ENCODE measurements at places on chromosomes 7 and 10.

- DNase-seq: no peak
Observed at GRCh38 chr10:92350411-92350810, 59.4 kb downstream of the MARCHF5 start.

DNA sequence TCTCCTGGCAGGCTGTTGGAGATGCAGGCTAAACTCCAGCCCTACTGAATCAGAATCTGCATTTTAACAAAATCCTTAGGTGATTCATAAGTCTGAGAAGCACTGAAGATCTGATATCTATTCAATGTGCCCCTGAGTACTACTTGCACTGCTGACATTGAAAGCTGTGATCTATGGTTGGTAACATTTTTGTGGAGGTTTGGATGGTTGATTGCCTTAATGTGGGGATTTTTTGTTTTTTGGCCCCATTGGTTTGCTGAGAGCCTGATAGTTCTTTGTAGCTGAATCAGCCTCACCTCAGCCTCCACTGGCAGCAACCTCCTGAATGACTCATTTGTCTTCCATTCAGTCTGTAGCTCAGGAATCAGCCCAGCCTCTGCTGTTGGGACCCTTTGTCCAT is 14.7 kb upstream of the LRRN3 start:
- no peak for DNase-seq

GRCh38 chr10:22705527-22705926 is 8.9 kb downstream of the PIP4K2A start:
- DNase-seq: no peak

GRCh38 chr7:149285603-149286002 is 23.6 kb downstream of the ZNF783 start:
- no peak for DNase-seq

DNA sequence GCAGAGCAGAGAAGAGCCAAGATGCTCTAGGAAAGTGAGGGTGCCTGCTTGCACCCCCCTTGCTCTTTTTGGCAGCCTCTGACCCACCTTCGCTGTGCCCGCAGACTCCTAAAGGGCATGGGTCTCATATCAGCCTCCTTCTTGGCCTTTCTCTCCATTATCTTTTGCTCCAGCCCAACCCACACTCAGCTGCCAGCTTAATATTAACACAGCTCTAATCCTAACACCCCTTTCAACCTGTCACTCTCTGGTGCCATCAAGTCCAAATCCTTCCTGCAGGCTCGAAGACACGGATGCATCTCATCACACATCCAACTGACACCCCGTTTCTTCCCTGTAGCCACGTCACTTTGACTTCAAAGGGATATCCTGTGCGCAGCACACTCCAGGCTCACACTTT is 171.6 kb upstream of the AUTS2 start:
- DNase-seq: no peak

GRCh38 chr7:43870316-43870715 is 999 bp upstream of the MRPS24 start:
- DNase-seq: no peak

DNA sequence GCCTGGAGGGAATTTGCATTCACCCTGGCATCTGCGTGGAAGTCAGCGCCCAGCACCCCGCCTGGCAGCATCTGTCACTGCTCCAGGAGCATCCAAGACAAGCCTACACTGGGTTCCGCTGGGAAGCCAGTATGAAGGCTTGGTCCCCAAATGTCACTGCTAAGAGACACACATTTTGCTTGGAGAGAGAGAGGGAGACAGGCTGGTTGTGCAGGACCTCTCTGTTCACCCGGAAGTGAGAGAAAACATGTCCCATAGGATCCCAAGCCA is 119.5 kb downstream of the SEC23IP start:
- no peak for DNase-seq

DNA sequence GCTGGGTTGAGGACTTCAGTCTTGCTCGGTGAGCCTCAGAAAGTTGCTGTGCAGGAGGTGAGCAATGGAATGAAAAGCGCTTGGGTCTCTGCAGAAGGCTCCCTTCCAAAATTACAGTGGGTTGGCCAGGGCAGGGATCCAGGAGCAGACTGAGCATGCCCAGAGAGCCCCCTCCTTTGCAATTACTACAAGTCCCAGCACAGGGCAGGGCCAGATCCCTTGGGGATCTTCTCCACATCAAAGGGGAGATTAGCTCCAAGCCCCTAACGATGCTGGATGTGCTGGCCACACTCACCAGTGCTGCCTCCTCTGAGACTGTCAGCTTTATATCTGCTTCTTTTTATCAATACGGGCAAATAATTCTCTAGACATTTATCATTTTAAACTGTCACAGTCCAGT is 337.5 kb downstream of the RPS24 start:
- DNase-seq: peak; percentile 72

Measured in ecto neural progenitor cell (in vitro differentiated cells).